ENCODE measurements at places on chromosomes 1 and 21. TPM values are rescaled to one million over a fixed set of nuclear protein-coding genes. Genes with fewer than 3 reads are reported as not detected.

- DNase-seq = no peak
Measured at GRCh38 chr1:17679856-17680255, 75.3 kb upstream of the ACTL8 start.

DNA sequence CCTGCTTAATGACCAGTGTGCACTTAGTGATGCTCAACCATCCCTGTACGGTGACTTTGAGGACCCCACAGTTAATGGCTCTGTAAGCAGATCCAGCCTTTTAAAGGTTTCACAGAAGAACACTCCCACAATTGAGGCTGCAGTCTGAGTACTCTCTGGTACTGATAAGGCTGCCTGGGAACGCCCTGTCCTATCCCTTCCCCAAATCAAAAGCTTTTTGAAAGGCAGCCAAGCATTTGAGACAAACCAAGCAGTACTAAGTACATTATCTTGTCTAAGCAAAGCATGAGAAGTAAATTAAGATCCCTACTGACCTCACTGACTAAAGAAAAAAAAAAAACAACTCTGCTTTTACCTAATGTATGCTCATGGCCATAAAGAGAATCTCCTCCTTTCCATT is 60.7 kb downstream of the SH3GLB1 start:
- DNase-seq = no peak

GRCh38 chr1:228794810-228795209 is 59.5 kb downstream of the RHOU start:
- DNase-seq = peak; percentile 36

The SLC37A1 gene
- 27.5 TPM for total RNA-seq

DNA sequence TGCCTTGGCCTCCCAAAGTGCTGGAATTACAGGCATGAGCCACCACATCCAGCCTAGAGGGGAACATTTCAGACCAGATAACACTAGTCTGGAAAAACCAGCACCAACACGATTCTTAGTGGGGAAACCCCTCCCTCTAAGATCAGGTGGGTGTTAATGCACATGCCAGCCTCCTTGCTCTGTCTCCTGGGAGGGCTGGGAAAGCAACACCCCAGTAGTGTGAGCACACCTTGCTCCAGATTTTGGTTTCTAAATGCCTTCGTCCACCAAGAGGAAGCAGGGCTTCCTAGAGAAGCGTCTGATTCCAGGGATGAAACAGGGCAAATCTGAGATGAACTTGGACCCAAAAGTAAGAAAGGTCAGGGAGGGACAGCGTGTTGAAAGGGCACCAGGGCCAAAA is 2.2 kb upstream of the KRTAP10-4 start:
- no peak for DNase-seq

The PEAR1 gene
- total RNA-seq = 0.07 TPM

The CD53 gene
- 249 TPM for total RNA-seq

GRCh38 chr1:228272831-228273571 is 65.2 kb downstream of the OBSCN start:
- no peak for DNase-seq

The TMEM269 gene
- 1.9 TPM for total RNA-seq

GRCh38 chr1:118023199-118023598 is 93.7 kb downstream of the WDR3 start:
- no peak for DNase-seq

DNA sequence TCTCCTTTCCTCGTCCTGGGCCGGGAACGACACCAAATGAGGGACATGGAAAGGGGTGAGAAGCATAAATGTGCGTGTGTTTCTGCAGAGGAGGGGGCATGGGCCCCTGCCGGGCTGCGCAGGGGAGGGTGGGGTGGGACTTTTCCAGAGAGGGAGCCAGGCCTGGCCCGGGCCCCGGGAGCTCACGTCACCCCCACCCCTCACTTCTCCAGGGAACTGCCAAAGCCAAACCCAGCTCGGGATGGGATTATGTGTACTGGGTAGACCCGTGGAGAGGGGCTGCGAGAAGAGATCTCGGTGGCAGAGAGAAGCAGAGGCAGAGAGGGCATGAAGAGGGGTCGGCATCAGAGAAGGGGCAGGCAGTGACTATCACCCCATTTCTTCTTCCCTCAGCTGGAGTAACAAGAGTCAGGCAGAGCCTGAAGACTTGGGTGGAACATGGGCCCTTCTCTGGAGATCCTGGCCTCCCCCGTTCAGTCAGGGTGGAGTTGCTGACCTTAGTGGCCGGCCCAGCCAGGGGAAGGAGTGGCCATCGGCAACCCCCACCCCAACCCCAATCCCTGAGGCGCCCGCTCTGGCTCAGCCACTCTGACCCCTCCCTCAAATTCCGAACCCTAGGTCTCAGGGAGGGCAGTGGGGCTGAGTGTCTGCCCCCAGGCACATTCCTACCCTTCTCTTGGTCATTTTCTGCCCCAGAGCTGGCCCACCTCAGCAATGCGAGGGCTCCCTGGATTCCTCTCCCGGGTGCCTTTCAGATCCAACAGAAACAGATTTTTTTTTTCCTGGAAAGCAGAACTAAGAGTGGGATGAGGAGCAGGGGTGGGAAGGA is 1.2 kb downstream of the ADAMTSL4 start:
- DNase-seq = no peak

The FNBP1L gene
- 1.3 TPM for total RNA-seq

All from activated T-cell treated with anti-CD3 and anti-CD28 coated beads, Interleukin-2, amount 50 U/mL, for 72 hours (primary cell).